Activated naive CD4-positive, alpha-beta T cell (primary cell): ENCODE measurements at places on chromosomes 3 and 15.

DNA sequence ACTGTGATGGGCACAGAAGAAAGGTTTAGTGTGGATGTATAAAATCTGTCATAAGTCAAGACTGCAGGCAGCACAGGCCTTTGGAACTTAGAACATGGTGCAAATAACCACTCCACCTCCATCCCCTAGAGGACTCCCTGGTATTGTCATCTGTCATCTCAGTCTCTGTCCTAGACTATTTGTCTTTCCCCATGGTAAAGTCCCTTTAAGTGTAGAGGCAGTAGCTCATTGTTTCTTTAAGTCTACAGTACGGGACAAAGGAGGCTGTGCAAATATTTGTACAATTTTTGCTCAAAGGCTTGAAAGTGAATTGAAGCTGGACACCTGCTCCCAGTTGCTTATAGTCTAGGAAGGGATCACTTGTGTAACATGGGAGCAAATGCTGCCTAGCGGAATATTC, 3.2 kb upstream of the PXYLP1 start:
- no peak for DNase-seq

GRCh38 chr3:187939891-187940290, 194.6 kb upstream of the BCL6 start:
- DNase-seq = no peak

GRCh38 chr3:111326144-111326995, 215.6 kb upstream of the CD96 start:
- DNase-seq = no peak

GRCh38 chr15:65646486-65646885, 24.7 kb downstream of the SLC24A1 start:
- DNase-seq = no peak

DNA sequence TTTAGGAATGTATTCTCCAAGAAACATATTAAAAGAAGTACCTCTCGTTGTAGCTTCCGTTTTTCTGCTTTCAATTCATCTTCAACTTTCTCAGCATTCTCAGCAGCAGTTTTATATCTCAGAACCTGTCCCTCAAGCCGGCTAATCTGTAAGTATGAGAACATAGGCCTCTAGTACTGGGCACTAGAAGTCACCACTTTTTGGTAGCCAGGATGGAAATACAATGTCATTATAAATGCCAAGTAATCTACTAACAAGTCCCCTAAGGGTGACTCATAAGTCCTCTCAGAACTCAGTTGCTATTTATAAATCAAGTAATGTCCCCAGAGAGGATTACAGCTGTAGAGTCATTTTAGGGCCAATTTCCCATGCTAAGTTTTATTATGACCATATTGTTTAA, 61.1 kb downstream of the MLH1 start:
- DNase-seq = no peak

- DNase-seq = no peak
These were observed 152.7 kb downstream of the IL20RB start for GRCh38 chr3:137110392-137110996.

GRCh38 chr15:66284271-66284670, 9.1 kb upstream of the DIS3L start:
- DNase-seq = no peak

DNA sequence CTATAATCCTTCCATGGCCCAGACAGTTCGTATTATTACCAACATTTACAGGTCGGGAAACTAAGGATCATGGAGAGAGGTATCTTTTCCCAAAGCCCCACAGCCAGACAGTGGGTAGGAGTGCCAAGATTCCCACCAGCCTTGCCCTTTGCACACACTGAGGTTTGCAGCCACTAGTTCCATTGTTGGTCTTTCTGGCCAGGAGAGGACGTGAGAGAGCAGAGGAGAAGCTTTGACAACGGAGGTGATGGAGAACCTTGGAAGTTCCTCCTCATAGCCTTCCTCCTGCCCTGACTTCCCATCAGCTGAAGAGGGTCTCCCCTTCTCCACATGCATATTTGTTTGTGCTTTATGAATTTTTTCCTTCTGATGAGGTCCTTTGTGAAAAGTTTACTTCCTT, 50.5 kb upstream of the PLCL2 start:
- no peak for DNase-seq

GRCh38 chr15:85624291-85624801, 170.4 kb downstream of the KLHL25 start:
- no peak for DNase-seq

- DNase-seq = no peak
These were observed 763.9 kb upstream of the GOLIM4 start for GRCh38 chr3:168859574-168859973.

DNA sequence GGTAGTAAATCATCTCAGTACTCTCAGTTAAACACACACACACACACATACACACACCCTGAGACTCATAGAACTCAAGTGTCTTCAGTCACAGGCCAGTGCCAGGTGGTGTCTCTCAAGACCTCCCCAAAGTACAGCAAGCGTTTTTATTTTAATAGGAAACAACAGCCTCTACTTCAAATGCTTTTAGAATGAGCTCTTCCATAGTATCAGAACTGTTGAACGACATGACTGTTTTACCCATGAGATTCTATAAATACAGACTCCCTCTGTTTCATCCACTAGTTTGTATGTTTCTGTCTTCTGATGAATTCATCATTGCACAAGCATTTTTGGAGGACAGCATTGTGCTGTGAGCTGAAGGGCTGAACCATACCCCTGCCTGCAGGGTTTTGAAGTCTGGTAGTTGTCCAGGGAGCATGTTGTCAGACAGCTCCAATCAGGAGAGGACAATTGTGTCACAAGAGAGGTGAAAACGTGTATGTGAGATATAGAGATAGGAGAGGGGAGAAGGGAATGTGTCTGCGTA, 201.0 kb upstream of the BCL6 start:
- no peak for DNase-seq

GRCh38 chr3:138200424-138200823, 13.3 kb downstream of the ARMC8 start:
- DNase-seq = no peak

- DNase-seq = no peak
These were observed 27.6 kb upstream of the GPR171 start for GRCh38 chr3:151230646-151231045.

DNA sequence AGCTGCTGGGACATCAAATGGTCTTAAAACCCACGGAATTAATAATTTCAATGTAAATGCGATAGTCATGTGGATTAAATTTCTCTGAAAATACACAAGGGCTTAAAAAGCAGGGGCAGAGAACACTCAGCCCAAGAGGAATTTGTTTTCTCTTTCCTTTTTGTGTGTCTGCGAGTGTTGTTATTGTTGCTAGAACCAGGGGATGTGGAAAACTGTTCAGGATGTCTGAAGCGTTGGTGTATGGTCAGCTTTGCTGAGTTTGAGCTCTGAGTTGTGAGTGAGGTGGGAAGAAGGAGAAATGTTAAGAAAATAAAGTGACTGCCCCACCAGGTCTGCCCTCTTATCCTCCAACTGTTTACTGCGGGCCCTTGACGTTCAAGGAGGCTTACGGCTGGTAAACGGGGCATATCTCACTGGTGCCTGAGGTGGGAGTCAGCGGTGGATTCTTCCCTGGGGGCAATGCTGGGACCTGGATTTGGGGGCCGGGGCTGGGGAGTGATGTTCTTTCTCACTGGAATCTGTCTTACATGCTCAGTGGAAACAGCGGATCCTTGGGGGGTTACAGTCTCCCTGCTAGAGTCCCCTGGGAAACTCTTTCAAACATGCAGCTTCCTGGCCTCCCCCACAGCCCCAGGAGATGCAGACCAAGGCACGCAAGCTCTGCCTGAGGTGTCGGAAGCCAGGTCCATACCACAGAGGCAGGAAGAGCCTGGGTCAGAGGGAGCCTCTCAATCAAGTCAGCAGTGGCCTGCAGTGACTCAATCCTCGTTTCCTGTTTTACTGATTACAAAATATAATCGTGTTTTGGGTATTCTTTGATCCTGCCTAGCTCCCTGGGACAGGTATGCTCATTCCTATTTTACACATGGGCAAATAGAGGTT, 41.8 kb downstream of the ITGA11 start:
- no peak for DNase-seq

- no peak for DNase-seq
These were observed 276.6 kb upstream of the GADL1 start for GRCh38 chr3:31170932-31171670.

GRCh38 chr3:147616998-147617619, 207.9 kb downstream of the ZIC1 start:
- DNase-seq = no peak

- DNase-seq = no peak
These were observed 118.9 kb upstream of the MBNL1 start for GRCh38 chr3:152149832-152150231.

DNA sequence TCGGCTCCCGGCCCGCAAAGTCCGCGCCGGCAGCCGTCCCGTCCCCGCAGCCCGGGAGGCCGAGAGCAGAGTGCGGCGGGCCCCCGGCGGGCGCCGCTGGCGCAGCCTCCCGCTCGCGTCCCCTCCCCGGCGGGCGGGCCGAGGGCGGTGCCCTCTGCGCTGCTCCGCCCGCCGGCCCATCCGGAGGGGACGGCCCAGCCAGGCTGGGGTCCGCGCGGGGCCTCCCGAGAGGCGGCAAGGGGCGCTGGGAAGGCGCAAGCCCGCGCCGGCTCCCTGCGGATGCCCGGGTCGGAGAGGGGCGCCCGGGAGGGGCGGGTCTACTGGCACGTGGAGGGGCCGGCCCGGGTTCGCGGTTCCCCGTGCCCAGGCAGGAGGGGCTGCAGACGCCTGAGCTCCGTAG, at the start of the genes CLCN2 and POLR2H:
Gene CLCN2, minus strand, starts transcription at position 74 of the 400 bp plus-strand sequence. CDS start 126 bp downstream, outside the sequence.
Gene POLR2H, plus strand, starts transcription at position 179 of the 400 bp plus-strand sequence. CDS start 1,783 bp downstream, outside the sequence.
- DNase-seq = no peak
